Kidney (tissue), 22 donors: ENCODE measurements at places on chromosomes 7 and 10.

- no peak for DNase-seq
These were observed 627 bp upstream of the SSMEM1 start for GRCh38 chr7:130207033-130207432.

DNA sequence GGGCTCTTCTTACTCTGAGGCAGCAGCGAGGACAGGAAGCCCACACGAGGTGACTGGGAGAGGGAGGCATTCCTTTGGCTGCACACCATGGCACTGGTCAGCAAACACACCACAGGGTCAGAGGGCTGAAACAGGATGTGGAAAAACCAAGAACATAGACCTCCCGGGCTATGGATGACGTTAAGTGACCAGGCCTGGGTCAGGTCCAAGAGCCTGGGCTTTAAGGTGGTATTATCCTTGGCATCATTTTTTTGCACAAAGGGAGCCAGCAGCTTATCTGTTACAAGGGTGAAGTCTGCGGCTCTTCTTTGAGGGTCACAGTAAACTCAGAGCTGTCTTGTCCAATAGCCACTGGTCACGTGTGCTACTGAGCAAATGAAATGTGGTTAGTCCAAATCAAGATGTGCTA is 7.0 kb downstream of the WDR91 start:
- no peak for DNase-seq

- DNase-seq = no peak
These were observed 142.5 kb upstream of the ZNF479 start for GRCh38 chr7:57274535-57275283.

DNA sequence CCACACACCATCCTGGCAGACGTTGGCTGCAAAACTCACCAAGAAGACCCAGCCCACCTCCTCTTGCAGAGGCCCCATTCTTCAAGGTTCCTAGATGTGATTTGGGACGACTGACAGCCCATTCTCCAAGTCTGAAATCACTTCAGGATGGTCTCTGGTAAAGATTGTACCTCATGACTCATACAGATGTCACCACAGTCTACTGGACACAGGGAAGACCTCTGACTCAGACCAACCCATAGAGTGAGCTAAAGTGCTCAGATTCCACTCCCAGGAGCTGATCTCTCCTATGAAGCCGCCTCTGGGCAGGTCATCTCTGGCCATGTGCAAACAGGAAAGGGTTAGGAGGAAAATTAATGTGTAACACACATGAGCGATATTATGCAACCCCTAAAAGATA is 102.4 kb upstream of the VWC2 start:
- DNase-seq = no peak

- DNase-seq = peak; percentile 69
These were observed 26.5 kb downstream of the KNDC1 start for GRCh38 chr10:133186416-133187090.

- DNase-seq = peak; percentile 76
These were observed 1.0 kb downstream of the EBF3 start for GRCh38 chr10:129962872-129963640.

- DNase-seq = no peak
These were observed 97.8 kb downstream of the GALNT17 start for GRCh38 chr7:71229699-71230098.

GRCh38 chr7:158929306-158929705 is 72.9 kb downstream of the DYNC2I1 start:
- no peak for DNase-seq

DNA sequence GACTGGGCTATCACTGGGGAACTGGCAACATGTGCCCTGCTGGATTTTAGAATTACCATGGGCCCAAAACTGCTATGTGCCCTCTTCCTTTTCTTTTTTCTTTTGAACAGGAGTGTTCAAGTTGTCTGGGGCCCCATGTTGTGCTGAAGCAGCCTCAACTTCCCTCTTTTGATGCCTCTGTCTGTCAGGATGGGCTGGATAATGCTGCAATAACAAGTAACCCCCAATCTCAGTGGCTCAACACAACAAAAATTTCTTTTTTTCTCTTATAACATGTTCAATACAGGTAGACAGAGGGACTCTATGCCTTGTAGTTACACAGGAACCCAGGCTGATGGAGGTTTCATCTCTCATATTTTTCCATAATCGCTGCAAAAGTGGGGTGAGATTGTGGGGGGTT is 8.2 kb upstream of the PCBD1 start:
- DNase-seq = no peak

DNA sequence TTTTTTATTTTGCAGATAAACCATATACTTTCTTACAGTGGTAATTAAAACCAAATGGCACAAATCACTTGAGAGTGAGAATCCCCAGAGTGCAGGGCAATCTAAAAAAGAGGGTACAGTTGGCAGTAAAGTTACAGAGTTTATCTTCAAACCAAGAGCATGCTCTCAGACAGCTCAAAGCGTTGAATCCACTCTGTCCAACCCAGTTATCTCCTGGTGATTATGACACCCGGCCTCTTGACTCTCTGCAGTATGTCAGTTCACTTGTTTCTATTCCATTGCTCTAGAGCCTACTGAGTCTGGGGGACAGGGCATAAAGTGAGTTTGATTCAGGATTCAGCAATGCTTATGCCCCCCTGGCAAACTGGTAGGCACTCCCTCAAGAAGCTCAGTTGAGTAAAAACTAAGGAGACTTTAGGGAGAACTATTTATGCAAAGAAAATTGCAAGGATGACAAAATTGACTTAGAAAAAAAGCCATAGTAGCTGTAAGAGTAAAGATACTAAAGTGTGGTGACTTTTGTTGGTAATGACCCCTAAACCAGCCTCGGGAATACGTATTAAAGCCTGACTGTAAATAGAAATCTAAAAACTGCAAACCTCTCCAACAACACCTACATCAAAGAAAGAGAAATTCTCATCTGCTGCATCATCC is 55.5 kb downstream of the COL1A2 start:
- no peak for DNase-seq

GRCh38 chr10:30853066-30853465 is 178.6 kb downstream of the ZNF438 start:
- DNase-seq = no peak
